ENCODE measurements at places on chromosomes 12 and 14.

DNA sequence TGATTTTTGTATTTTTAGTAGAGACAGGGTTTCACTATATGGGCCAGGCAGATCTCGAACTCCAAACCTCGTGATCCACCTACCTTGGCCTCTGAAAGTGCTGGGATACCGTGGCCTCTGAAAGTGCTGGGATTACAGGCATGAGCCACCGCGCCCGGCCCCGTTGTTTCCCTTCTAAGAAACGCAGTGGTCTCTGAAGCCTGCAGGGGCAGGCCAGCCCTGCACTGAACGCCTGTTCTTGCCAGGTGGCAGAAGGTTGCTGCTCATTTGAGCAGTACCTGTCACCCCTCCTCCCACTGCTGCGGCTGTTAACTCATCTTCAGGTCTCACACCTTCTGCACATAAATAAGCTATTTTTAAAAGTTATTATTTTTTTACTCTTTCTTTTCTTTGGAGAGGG is 24.3 kb downstream of the GPRC5A start:
- no peak for DNase-seq

DNA sequence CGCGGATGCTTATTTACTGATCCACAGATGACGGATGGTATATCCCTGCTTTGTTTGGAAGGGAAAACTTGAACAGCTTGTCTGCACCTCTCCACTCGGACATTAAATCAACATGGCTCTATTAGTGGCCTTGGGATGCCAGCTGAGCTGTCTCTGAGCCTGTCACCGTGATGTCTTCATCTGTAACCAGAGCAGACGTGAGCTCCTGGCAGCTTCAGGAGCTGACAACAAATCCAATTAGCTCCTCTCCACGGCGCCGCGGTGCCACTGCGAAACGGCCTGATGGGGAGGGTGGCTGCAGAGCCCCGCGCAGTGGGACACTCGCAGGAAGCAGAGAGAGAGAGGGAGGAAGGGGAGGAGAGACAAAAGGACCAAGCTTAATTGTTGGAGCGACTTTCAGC is 112.3 kb downstream of the PAPOLA start:
- no peak for DNase-seq

DNA sequence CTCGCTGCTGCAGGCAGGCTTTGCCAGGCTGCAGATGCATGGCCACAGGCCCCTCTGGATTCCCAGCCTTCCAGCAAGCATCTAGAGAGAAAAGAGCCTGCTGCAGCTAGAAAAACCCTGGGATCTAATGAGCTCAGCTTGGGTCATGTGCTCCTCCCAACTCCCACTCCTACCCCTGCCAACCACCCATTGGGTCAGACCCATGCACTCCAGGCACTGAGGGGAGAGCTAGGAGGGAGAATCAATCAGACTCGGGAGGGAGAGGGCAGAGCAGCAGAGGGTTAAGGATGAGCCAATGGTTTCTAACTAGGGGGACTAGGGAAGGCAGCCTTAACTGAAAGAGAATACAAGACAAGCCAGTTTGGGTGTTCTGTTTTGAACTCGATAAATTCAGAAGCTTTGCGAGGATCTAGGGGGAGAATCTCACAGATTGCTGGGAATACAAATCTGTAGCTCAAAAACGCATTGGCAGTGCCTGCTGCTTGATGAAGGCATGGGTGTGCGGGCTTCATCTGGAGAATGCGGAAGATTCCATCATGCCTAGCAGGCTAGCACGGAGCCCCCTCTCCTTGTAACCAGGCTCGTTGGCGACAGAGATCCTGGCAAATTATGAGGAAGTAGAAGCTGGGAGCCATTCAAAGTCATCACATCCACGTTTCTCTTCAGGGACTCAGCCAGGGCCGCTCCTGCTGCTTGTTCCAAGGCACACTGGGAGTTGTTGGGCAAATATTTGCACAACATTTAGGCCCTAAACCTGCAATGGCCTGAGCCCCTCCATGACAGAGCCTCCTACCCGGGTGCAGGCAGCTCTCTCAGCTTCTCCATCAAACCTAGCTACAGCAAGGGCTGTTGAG is 56.4 kb downstream of the VCPKMT start:
- DNase-seq, result no peak

GRCh38 chr14:53468876-53469275 is 315.8 kb upstream of the DDHD1 start:
- DNase-seq, result no peak

GRCh38 chr14:92783813-92784431 is 10.2 kb upstream of the GOLGA5 start:
- DNase-seq, result peak; percentile 60
